ENCODE measurements at places on chromosomes 13 and 19.

DNA sequence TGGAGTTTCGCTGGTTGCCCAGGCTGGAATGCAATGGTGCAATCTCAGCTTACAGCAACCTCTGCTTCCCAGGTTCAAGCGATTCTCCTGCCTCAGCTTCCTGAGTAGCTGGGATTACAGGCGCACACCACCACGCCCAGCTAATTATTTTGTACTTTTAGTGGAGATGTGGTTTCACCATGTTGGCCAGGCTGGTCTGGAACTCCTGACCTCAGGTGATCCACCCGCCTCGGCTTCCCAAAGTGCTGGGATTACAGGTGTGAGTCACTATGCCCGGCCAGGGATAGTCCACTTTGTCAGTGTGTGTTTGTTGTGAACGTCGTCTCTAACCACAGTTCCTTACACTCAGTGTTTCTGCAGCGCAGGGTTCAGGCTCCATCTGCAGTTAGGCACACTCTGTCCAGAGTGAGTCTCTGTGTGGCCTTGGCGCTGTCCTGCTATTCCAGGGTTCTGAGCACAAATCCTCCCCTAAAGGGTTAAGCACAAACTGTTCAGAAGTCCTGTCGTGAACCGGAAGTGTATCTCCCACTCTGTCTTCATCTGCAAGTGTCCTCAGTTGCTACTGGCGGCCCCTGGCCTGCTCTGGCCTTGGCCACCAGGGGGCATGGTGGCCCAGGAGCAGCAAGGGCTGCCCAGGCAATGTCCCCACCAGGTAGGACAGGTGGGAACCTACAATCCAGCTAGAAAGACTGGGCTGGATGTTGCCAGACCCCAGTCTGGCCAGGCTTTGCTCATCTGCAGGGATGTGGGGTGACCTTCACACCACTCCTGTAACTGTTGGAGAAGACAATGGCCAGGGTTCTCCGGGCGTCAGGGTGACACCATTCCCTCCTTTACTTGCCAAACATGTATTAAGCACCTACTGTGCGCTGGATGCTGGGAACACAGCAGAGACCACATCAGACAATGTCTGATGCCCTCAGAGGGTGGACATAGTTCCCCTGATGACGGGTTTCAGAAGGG, 38.8 kb upstream of the GATAD2A start:
- peak; percentile 69 for DNase-seq

GRCh38 chr19:9943744-9944143, 7.4 kb upstream of the OLFM2 start:
- DNase-seq = no peak

GRCh38 chr13:42656161-42656560, 82.2 kb downstream of the TNFSF11 start:
- no peak for DNase-seq

DNA sequence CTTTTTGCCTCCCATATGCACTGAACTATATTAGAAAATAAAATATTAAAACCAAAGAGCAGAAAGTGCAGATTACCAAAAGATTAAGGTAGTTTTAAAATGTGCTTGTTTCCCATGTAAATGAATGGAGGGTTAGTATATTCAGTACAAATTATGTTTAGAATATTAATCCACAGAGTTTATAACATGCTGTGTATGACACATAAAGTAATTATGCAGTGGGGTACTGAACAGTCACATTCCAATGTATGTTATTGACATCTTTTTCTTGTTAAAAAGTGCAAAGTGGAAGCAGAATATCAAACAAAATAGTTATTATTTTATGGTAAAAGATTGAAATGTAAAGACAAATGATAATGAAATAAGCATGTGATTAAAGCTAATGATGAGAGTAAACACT, 79.3 kb downstream of the GPC6 start:
- no peak for DNase-seq

GRCh38 chr13:40644838-40645604, 21.4 kb downstream of the FOXO1 start:
- DNase-seq = no peak

- peak; percentile 22 for DNase-seq
Observed at GRCh38 chr13:41356786-41357185, 45.7 kb downstream of the NAA16 start.

- DNase-seq = no peak
Observed at GRCh38 chr19:18346091-18346490, 5.7 kb downstream of the PGPEP1 start.

GRCh38 chr13:110089100-110089499, 217.9 kb downstream of the COL4A1 start:
- DNase-seq = no peak

DNA sequence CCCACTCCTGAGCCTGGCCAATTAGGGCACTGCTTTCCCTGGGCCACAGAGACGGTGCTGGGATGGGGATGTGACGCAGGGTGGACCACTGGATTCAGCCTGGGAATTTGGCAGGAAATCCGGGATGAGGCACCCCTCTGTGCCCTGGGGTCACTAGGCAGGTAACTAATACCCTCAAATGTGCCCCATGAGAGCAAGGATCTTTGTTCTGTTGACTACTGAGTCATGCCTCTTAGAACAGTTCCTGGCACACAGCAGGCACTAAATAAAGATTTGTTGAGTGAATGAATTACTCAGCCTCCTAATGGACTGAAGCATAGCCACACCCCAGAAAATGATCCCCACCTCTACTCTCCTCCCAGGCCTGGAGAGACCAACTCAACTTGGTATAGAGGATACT, 15.9 kb downstream of the OPA3 start:
- DNase-seq = no peak

DNA sequence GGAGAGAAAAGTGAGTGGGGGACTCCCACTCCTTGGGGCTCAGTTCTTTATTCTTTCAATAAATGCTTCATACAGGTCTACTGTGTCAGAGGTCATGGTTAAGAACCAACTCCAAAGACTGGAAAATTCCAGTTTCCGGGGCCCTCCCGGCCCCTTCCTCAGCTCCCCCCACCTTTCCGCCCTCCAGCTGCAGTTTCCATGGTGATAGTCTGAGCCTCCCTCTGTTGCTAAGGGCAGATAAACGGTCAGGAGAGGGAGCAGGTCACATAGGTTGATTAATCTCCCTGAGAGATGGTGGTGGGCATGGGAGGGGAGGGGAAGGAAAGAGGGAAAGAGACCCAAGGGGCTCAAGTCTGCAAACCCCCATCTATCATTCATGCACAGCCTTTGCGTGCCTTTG, 131.5 kb upstream of the USP29 start:
- DNase-seq = no peak

- no peak for DNase-seq
Observed at GRCh38 chr19:16125737-16126495, 14.2 kb downstream of the RAB8A start.

GRCh38 chr13:80787604-80788003, 446.7 kb upstream of the SPRY2 start:
- DNase-seq = no peak

GRCh38 chr13:79191501-79191900, 214.6 kb downstream of the RBM26 start:
- no peak for DNase-seq

DNA sequence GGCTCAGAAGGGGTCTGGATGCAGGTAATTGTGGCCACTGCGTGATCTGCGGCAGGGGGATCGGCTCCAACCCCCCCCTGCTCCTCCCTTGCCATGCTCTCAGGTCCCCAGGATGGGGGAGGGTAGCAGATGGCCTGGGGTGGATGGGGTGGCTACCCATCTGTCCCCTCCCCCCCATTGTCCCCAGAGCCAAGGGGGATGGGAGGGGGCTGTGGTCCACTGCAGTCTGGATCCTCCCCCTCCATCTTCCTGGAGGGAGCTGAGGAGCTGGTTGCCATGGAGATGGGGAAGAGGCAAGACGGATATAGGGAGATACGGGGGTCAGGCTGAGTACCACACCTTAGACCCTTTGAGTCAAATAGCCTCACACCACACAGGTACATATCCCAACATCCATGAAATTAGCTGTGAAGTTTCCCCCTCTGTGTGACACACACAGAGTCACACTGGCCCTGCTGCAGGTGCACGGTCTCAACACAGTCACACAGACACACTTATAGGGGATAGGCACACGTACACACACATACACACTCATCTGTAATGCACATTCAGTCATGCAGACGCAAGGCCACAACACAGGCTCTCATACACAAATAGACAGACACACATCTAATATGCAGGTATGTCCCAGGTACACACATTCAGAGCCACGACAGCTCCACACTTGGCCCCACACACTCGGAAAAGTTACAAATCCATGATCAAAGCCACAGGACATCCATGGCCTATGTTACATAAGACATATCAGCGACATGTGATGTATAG, 1.8 kb upstream of the NOVA2 start:
- DNase-seq = no peak

DNA sequence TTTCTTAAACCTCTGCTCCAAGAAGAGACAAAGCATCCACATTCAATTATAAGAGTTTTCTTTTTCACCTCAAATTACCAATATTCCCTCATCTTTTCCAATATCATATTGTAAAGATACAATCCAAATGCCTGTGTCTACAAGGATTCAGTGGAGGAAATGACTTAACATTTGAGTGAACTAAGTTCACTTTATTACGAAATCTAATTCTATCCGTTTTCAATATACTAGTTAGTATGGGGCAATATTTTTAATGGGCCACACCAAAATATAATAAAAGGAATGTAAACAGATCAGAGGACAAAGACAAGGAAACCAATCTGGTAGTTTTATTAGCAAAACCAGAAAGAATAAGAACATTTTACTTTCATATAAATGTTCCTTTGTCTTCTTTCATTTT, 136.0 kb downstream of the DCLK1 start:
- no peak for DNase-seq

GRCh38 chr13:80486402-80486801, 145.5 kb upstream of the SPRY2 start:
- no peak for DNase-seq

DNA sequence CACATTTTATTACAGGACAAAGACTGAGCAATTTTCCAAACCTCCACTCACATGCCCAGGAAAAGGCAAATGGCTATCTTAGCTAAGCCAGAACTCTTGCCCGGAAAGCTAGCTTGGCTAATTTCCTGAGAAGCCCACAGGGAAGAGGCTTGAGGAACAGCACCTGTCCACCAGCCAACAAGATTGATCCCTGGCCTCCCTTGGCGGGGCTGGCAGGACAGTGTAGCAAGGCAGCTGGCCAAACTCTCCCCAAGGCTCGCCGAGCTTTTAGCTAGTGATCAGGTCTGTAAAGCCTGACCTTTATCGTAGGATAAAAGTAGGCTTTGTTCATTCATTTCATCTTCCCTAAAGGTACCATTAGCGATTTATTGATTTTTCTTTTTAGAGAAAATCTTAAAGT, 101.4 kb downstream of the UQCRFS1 start:
- no peak for DNase-seq

DNA sequence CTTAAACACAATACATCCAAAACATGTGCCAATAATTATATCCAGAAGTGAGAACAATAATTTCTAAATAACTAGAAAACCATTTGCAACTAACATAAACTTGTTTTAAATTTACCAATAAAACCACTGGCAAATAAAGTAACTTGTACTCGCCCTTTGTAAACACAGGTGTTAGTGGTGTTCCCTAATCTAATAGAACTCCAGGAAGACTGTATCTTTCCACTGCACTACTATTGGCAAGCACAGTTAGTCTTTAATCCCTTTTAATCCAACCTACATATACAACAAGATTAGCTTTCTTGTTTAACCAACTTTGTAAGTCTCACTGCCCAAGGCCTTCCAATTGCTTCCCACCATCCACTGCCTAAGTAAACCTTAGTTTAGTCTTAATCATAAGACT, 79.5 kb downstream of the PCDH9 start:
- no peak for DNase-seq

DNA sequence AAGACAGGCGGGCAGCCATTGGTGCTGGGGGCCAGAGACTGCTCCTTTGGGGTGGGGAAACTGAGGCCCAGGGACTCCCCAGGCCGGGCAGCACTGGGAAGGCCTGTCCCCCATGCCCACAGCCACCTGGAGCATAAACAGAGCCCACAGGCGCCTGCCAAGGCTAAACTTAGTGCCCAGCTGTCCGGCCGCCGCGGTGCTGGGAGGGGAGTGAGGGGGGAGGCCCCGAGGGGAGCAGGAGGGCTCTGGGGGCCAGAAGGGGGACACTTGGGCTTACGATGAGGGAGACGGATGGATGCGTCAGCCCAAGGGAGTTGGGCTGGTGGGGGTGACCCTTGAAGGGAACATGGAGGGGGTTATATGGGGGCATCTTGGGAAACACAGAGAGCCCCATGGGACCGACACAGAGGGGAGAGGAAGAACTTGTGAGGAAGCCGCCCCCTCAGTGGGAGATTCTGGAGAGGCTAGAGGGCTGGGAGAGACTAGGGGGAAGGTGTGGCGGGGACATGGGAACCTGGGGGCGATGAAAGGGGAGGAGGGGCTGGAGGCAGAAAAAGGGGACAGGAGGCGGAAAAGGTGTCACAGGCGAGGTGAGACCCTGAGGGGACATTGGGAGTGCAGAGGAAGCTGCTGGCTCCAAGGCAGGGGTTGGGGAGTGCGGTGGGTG, 2.2 kb downstream of the CERS1 start:
- no peak for DNase-seq

- DNase-seq = no peak
Observed at GRCh38 chr13:106523576-106523975, 11.9 kb downstream of the EFNB2 start.

DNA sequence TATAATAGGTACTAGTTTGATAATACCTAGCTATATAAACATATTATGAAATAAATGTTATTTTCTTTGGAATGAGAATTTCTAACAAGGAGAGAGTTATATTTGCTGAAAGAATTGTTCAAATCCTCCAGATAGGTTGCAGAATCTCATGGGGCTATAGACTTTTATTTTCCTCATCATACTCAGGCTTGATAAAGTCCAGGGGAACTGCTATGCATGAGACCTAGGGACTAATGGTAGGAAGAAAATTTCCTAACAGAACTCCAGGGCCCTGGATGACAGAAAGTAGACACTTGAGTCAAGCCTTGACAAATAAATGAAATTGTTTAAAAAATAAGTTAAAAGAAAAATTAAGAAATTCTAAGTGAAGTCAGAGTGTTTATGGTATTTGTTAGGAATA, 138.5 kb upstream of the DACH1 start:
- DNase-seq = no peak

GRCh38 chr19:7865262-7865911, 8.8 kb downstream of the PRR36 start:
- DNase-seq = no peak

- DNase-seq = no peak
Observed at GRCh38 chr13:99731747-99732146, 230.5 kb downstream of the TM9SF2 start.

GRCh38 chr13:56201834-56202233, 938.9 kb upstream of the PRR20A start:
- no peak for DNase-seq

GRCh38 chr13:35387682-35388250, 88.7 kb downstream of the MAB21L1 start:
- no peak for DNase-seq

All from stimulated activated CD4-positive, alpha-beta T cell treated with anti-CD3 and anti-CD28 coated beads, Interleukin-4, amount 100 ng/mL, for 24 hours (primary cell).